ENCODE measurements at places on chromosomes 1 and 21.
A peak's percentile ranks its signal among the peaks of the same experiment; 100 is the strongest.

GRCh38 chr1:224922404-224923164, 6.9 kb upstream of the DNAH14 start:
- DNase-seq: peak; percentile 10

- DNase-seq: no peak
These were observed 48.0 kb downstream of the DMAP1 start for GRCh38 chr1:44261171-44261817.

DNA sequence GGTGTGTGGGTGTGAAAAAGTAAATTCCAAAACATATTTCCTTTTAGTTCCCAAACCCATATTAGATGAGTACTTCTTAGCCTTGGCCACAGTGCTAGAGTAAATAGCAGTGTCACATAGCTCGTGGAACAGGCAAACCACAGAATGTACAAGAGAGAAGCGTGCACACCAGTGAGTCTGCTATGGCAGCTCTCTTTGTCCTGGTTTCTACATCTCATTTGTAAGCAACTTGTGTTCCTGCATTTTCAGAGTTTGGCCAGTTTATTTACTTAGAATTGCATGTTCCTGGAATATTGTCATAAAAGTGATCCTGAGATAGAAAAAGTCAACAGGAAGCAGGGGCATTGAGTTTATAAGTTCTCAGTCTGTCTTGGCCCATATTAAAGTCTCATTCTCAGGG, 142.1 kb downstream of the DHRS3 start:
- no peak for DNase-seq

- no peak for DNase-seq
These were observed 42.9 kb downstream of the SLX9 start for GRCh38 chr21:44982558-44983250.

DNA sequence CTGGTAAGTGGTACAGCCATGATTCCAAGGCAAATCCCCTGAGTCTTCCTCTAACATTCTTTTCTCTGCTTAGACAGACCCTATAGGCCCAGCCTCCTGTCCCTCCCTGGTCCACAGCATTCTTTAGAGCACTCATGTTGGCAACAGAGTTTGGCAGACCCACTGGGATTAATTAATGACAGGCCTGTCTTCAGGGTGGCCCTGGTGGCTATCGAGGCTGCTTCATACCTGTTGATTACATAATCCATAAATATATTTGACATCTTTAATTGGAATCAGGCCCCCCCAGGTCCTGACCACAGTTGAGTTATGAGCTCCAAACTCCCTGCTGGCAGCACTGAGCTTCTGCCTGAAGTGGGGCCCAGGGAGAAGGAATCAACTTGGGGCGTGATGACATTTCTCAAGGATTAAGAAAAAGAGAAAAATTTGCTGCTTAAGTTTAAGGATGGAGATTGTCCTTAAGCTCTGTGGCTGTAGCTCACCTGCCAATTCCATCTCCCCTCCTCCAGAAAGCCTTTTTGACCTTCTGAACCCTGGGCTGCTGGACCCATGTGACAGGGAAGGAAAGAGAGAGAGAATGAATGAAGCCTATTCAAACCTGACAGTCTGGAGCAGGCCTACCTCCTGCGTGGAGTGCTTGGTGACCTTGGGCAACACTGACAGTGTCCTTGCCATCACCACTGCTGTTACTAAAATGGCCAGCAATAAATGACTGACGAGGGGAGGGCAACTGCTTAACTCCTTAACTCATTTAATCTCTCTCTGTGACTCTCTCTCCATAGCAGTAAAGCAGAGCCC, 156.6 kb downstream of the TRABD2B start:
- no peak for DNase-seq

DNA sequence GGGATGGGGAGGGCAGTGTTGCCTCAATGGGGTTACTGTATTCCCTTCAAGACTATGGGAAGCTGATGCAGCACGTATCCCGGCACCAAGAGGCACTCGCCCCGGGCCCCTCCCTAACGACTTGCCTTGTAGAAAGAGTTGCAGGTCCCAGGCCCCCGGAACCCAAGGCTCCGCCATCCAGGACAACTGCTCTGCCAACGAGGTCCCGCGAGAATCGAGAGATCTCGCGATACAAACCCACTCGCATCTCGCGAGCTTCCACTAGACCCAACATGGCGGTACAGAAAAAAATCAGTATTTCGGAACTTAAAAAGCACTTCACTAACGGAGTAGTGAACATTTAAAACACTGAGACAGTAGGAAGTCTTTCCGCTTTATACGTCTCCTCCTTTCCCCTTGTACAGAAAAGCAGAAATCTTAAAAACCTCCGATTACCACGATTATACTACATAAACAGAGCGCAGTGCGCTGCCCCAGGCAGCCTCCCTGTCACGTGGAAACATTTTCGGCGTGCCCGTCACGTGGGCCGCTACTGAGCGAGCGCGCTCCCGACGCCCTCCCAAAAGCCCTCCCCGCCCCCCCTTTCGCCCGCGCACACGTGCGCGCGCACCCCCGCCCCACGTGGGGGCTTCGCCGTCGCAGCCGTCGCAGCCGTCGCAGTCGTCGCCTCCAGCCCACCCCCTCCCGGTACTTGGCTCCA, at the start of gene ZZZ3:
Gene ZZZ3, minus strand, starts transcription at position 199 of the 700 bp plus-strand sequence. CDS start 49,304 bp downstream, outside the sequence.
- peak; percentile 90 for DNase-seq

DNA sequence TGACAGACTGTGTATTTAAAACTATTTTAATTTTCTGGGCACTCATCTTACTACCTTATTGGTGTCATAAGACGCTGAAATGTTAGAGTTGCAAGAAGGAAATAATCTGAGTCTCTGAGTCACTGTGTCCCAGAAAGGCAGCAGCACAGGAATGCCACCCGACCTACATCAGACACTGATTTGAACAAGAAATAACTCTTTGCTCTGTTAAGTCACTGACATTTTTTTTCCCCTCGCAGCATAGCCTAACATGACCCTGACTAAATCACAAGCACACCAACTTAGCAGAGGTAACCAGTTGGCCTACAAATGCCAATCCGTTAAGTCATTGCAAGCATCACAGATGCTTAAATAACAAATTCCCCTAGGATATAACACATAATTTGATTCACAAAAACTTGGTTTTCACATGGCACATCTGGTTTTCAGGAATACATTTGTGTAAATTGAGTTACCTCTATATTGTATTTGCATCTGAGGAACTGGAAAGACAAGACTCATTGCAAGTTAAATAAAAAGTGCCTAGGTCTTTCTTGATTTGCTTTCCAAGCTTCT, 349.1 kb downstream of the SEC16B start:
- DNase-seq: peak; percentile 36

DNA sequence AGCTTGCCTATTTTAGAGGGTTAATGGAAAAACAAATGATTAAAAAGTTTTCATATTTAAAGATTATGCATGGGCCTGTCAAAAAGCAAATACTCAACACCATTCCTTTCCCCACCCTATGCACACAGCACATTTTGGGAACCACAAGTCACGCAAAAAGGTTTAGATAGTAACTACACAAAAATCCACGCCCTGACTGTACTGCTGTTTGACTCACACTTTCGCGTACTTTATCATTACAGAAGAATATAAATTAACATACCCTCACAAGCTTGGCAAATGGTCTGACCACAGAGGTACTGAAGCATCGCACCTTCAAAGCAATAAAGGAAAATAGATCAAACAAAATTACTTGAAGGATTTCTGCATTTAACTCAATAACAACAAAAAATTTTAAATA, 1.4 kb downstream of the ATP5PO start:
- DNase-seq: no peak

DNA sequence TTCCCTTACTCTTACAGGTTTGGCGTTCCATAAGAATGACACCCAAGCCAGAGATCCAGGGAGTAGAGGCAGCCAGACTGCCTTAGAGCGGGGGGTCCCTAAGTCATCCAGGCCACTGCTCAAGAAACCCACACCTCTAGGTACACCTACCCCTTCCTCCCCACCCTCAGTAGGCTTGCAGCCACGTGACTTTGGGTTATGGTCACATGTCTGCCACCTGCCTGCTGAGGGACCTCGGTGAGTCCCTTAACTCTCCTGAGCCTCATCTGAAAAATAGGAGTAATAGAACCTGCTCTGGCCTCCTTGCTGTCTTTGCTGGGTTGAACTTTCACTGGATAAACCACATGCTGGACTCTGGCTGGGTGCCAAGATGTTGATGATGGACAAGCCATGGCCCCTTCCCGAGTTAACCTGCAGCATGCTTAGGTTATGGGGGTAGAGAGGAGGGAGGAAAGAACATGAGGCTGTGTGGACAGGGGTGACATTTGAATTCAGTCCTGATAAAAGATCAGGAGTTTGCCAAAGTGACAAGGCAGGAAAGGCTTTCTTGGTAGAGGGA, 4.5 kb downstream of the RPS6KA1 start:
- DNase-seq: no peak

GRCh38 chr1:14027099-14027498, 327.1 kb downstream of the PRDM2 start:
- DNase-seq: peak; percentile 7

DNA sequence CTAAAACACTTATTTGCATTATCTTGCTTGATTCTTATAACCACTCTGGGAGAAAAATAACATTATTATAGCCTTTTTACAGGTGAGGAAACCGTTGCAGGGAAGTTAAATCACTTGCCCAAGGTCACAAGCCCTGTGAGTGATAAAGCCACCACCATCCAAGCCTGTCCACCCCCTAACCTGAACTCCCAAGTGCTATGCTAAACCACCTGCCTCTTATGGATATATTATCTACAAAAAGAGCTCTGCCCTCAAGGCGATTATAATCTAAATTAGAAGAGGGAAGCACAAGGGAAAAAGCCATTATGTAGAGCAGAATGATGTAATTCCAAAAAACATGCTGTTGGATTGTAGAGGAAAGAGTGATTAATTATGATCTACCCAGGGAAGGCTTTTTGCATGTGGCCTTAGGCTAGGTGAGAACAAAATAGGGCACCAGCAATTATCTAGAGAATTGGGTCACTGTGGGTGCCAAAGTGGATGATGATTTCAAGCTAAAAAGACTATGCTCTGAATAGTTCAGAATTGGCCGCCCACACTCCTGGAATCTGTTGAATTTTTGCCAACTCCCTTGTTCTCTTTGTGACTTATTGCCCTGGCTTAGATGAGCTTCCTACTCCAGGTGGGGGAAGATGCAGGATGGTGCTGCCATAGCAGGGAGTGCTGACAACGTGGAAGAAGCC, 205.3 kb downstream of the FGGY start:
- DNase-seq: peak; percentile 82

DNA sequence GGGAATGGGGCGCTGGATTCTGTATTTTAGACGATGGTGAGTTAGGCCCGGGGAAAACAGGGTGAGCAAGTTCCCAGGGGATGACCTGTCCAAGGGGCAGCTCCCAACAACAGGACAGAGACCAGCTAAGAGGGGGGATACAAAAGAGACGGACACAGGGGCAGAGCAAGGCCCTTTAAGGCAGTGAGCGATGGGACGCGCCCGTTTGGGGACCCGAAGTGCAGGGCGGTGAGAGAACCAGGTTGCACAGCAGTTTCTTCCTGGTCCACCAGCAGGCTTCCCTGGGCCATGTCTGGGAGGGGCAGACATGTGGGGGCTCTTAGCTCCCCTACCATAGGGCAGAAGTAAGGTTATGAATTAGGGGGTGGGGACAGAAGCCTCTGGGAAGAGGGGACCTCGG, 22.0 kb downstream of the INAVA start:
- no peak for DNase-seq

DNA sequence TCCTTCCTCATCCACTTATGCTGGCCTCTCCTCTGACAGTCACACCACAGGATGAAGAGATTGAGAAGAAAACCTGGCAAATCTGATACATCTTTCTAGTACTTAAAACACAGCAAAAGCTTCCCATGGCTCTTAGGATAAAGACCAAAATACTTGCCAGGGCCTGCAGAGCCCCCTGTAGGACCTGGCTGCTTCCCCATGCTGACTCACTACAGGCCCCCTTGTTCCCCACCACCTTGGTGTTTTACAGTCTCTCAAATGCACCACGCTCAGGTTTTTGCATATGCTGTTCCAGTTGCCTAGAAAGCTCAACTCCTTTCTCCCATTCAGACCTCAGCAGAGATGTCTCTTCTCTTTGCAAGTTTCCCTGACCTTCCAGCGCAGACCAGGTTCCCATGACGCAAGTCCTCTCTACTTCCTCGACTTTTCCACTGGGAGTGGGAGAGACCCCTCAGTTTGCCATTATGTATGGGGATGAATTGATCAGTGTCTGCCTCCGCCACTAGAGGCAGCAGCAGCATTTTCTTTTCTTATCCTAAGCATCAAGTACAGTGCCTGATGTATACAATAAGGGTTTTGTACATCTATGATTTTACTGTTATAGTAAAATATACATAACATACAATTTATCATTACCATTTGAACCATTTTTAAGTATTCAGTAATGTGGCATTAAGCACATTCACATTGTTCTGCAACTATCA, 113.8 kb upstream of the C8B start:
- no peak for DNase-seq

- DNase-seq: no peak
These were observed 246.4 kb downstream of the PBX1 start for GRCh38 chr1:164805399-164805798.

GRCh38 chr21:31623664-31624063, 35.8 kb upstream of the SOD1 start:
- DNase-seq: no peak

DNA sequence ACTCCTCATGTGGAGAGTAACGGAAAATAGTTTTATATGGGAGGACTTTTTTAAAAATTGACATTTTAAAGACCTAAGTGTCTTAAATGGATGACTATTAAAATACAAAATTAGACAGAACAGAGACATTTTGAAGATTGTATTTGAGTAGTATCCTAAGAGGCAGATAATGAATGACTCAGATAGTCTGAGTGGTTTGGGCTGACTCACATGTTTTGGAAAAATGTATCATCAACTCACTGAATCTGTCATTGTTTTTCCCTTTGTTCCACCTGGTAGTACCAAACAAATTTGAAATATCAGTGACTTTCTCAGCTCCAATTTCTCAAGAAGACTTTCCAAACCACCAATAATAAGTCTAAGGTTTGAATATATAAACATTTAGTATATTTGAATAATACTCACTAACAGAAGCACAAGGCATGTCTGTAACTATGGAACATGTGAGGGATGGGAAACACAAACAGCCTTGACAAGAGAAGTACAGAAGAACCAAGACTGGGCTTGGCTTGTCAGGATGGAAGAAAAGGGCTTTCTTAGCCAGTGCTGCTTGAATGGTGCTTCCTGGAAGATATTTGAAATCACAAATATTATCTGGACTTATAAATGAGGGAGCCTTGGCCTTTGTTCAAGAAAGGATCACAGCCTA, 90.6 kb downstream of the SGIP1 start:
- no peak for DNase-seq

GRCh38 chr21:18877917-18878316, 474.3 kb upstream of the TMPRSS15 start:
- DNase-seq: no peak

GRCh38 chr1:164725401-164725800, 166.4 kb downstream of the PBX1 start:
- DNase-seq: no peak

DNA sequence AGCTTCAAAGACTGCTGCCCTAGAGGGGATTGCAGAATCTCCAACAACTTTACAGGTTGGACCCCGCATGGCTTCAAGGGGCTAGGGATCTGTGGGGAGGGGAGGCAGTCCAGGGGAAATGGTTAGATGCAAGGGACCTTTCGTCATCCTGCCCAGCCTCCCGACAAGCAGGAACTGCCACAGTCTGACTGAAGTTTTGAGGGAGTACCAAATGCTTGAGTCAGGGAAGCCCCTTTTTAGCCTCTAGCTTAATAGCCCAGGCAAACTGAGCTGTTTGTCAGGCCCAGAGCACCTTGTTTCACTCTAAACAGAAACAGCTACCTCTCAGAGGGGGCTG, 1.1 kb downstream of the TOR3A start:
- DNase-seq: no peak

All from putamen (tissue), 1 donor.